ENCODE measurements at places on chromosomes 5 and 9.

DNA sequence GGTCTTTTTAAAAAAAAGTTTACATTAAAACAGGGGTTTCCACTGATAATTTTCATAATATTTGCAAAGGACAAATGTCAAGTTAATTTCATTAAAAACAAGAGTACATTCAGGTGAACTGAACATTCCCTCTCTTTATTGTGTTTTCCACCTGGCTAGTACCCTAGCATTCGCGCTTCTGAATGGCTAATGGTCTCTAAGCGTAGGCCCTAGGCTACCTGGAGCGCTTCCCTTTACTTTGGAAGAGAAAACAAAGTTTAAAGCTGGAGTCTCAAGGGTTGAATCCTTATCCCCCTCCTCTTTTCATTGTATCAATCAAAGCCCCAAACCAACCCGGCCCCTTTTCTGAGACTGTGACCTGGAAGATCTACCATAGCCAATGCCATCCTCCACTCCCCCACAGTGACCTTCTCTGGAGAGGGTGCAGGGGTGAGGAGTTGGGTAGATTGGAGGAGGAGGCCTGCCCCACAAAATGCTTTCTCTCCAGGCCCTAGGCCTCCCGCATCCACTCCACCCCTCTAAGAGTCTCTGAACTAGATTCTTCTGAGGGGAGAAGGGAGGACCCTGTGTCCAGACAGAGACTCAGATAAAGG, 73.3 kb upstream of the TBCA start:
- H3K4me1 ChIP-seq: no peaks in the 10 kb centered on the region
- H3K4me3 ChIP-seq: no peak overlapping the region
- peaks cover 8% of the 10 kb centered on the region for H3K27me3 ChIP-seq
- no peak for DNase-seq
- H3K36me3 ChIP-seq: no peaks in the 10 kb centered on the region

GRCh38 chr5:126044111-126044668, 379.0 kb upstream of the GRAMD2B start:
- no peaks in the 10 kb centered on the region for H3K27me3 ChIP-seq
- no peak overlapping the region for H3K4me3 ChIP-seq
- peak; percentile 44 for DNase-seq
- H3K27ac ChIP-seq: no peak overlapping the region

DNA sequence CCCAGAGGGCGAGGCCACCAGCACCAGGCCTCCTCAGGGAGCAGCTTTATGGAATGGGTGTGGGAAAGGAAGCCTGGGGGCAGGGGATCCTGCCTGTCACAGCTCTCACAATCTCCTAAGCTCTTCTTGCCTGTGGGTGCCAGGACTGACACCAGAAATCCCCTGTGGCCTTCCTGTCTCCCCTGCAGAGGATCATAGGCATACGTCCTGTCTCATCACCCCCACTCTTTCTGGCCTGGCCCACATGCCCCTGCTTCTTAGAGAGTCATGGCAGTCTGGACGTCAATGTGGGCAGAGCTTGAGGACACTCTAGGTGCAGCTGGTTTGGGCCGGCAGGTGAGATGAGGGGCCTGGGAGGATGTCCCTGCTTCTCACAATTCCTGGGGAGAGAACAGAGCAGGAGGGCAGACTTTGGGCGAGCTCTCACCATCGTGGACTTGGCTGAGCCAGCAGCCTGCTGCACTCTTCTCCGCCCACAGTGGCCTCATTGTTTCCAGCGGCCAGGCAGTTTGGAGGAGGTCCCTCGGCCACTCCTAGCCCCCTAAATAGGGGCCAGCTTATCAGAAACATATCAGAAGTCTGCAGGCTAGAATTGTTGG, 67.3 kb upstream of the ZFR start:
- DNase-seq: no peak
- H3K36me3 ChIP-seq: no peaks in the 10 kb centered on the region
- no peak overlapping the region for H3K27ac ChIP-seq
- no peaks in the 10 kb centered on the region for H3K27me3 ChIP-seq
- no peak overlapping the region for H3K4me3 ChIP-seq

GRCh38 chr5:21685522-21685921, 1167.6 kb downstream of the CDH12 start:
- H3K27me3 ChIP-seq: no peaks in the 10 kb centered on the region
- no peak overlapping the region for H3K27ac ChIP-seq
- H3K36me3 ChIP-seq: no peaks in the 10 kb centered on the region
- H3K4me1 ChIP-seq: no peaks in the 10 kb centered on the region
- H3K4me3 ChIP-seq: no peak overlapping the region

DNA sequence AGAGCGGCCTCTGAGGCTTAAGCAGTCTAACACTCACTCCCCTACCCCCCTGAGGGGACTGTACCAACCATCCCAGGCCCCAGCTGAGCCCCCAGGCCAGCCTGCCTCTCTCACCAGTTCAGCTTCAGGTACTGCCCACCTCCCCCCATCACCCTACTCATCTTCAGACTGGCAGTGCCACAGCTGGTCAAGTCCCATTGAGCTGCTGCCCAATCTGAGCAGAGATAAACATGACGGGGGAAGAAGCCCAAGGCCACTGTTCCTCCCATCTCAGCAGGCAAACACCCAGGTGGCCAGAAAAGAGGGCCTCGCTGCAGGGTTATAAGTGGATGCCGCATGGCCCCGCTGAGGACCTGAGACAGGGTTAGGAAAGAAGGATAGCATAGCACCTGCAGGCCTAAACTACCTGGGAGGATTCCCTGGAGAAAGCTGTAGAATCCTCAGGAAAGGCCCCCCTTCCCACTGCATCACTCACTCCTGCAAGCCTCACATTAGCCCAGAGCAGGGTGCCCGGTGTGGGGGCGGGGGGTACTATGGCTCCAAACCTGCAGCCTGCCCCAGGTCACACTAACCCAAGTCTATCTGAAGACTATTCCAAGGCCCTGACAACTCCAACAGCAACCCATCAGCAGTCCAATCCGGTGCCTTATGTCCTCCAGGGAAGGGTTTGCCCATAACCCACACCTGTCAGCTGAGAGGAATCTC, 3.6 kb downstream of the B4GALT1 start:
- H3K27me3 ChIP-seq: no peaks in the 10 kb centered on the region
- DNase-seq: no peak
- H3K27ac ChIP-seq: peak overlapping the region; percentile 97
- peak overlapping the region; percentile 90 for H3K4me3 ChIP-seq
- no peaks in the 10 kb centered on the region for H3K36me3 ChIP-seq
- H3K4me1 ChIP-seq: peaks cover 30% of the 10 kb centered on the region
